ENCODE measurements at places on chromosomes 3 and 15. TPM values are rescaled to one million over a fixed set of nuclear protein-coding genes. Genes with fewer than 3 reads are reported as not detected.

KNL1 gene
- 1.3 TPM for total RNA-seq

CCR4 gene
- total RNA-seq: 0.30 TPM

ROBO2 gene
- total RNA-seq: 4.4 TPM

DNA sequence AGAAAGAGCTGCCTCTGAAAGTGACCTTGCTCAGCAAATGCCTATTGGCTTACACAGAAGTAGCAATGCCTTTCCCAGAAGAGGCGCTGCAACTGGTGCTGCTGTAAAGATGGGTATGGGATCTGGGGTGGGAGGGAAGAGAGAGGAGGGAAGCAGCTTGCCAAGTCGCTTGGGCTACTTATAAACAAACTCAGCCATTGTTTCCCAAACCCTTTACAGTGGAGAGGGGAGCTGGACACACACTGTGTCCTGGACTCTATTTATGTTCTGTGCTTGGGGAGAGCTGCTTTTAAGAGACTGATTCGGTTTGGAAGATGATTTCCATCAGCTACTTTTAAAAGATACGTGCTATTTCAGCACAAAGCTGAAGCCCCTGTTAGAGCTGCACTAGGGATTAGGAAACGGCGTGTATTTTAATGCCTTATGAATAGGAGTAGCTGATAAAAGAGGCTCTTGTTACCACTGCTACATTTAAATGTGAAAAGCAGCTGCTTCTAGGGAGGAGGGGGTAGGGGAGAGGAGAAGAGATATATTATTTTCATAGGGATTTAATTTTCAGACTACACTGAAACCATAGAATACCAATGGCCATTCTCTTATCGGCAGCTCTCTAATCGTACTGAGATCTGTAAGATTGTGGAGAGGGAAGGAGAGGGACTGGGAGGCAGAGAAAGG lies 440.6 kb downstream of the MCTP2 start:
- H3K36me3 ChIP-seq: no peaks in the 10 kb centered on the region
- no peaks in the 10 kb centered on the region for H3K27me3 ChIP-seq
- H3K4me1 ChIP-seq: peaks cover 26% of the 10 kb centered on the region
- H3K27ac ChIP-seq: peak overlapping the region; percentile 84

DNA sequence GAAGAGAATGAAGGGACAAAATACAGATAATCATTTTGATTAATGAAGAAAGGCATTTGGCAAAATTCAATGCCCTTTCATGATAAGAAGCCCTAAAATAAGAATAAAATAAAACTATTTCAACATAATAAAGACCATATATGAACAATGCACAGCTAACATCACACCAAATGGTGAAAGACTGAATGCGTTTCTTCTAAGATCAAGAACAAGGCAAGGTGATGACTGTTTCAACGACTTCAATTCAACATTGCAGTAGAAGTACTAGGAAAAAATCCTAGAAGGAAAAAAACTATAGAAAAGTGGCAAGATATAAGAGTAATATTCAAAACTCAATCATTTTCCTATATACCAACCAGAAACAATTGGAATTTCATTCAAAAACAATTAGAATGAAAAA lies 280.1 kb upstream of the GRM7 start:
- no peaks in the 10 kb centered on the region for H3K4me1 ChIP-seq
- H3K36me3 ChIP-seq: no peaks in the 10 kb centered on the region

DNA sequence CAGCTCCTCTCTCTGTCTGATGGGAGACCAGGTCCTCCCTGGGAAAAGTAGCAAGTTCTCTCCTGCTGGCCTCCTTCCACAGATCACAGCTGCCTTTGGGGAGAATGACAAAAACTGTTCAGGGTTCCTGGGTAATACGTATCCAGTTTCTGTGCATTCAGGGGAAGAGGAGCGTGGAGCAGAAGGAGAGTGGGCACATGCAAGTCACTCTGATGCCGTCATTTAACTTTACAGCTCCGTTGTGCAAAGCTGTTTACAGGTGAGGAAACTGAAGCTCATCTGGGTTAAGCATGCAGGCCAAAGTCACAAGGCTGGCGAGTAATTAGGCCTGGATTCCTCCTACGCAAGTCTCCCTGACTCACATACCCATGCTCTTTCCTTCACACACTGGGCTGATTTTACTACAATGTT lies 7.5 kb upstream of the TM4SF1 start:
- H3K4me3 ChIP-seq: no peak overlapping the region
- H3K27ac ChIP-seq: peak overlapping the region; percentile 71
- no peaks in the 10 kb centered on the region for H3K27me3 ChIP-seq
- no peaks in the 10 kb centered on the region for H3K36me3 ChIP-seq
- peaks cover 23% of the 10 kb centered on the region for H3K4me1 ChIP-seq
- no peak for DNase-seq

DNA sequence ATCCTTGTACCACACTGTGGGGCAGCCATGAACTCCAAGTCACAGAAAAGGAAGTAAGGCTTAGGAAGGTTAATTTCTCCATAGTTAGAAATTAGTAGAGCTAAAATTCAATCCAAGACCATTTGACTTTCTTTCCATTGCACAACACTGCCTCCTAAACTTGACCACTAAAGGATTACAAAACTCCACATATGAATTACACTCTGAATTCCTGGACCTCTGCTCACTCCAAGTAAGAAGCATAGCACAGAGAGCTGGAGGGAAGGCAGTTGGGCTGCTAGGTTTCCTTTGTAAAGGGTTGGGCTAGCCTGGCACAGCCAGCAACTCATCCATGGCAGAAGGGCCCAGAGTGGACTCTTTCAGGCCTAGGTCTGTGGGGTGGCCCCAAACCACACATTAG lies 134.4 kb downstream of the MYLK start:
- DNase-seq: no peak
- H3K27ac ChIP-seq: no peak overlapping the region
- no peaks in the 10 kb centered on the region for H3K36me3 ChIP-seq
- H3K27me3 ChIP-seq: no peaks in the 10 kb centered on the region
- no peaks in the 10 kb centered on the region for H3K4me1 ChIP-seq

DNA sequence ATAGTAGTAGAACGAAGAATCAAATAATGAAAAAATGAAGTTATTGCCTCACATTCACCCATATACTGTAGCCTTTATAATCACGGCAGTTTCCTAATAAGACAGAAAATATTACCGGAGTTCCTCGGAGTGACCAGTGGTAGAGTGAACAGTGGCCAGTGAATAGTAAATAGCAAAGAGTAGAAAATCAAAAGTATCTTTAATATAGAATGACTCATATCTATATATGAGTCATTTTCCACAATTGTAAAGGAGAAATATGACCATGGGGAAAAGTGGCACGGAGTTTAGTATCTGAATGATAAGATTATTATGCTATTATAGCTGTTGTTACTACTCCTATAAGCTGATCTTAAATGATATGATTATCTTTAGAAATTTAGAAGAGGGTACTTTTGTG lies 38.5 kb downstream of the ZBTB20 start:
- H3K27ac ChIP-seq: no peak overlapping the region
- no peak for DNase-seq

DNA sequence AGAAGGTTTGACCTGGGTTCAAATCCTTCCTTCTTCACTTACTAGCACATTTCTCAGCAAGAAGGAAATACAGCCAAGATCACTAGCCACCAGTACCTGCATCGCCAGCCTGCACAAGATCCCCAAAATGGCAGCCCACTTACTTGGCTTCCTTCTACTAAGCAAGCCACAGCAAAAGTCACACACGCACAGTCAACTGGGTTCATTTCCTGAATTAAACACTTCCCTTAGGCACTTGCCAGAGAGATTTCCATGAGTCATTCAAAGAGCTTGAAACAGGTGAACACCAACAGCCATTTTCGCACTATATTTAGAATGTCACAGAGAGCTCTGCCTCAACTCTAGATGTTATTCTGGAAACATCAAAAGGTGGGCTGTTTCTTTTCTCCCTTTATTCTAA lies 42.6 kb downstream of the MGLL start:
- H3K27ac ChIP-seq: no peak overlapping the region
- H3K4me3 ChIP-seq: no peak overlapping the region
- H3K36me3 ChIP-seq: no peaks in the 10 kb centered on the region
- peaks cover 24% of the 10 kb centered on the region for H3K4me1 ChIP-seq
- DNase-seq: no peak

- DNase-seq: no peak
- no peaks in the 10 kb centered on the region for H3K27me3 ChIP-seq
- peak overlapping the region; percentile 91 for H3K27ac ChIP-seq
- peak overlapping the region; percentile 64 for H3K4me3 ChIP-seq
- peaks cover 43% of the 10 kb centered on the region for H3K4me1 ChIP-seq
- no peaks in the 10 kb centered on the region for H3K36me3 ChIP-seq
Observed at GRCh38 chr3:195441992-195442572, 738 bp downstream of the ACAP2 start.

DNA sequence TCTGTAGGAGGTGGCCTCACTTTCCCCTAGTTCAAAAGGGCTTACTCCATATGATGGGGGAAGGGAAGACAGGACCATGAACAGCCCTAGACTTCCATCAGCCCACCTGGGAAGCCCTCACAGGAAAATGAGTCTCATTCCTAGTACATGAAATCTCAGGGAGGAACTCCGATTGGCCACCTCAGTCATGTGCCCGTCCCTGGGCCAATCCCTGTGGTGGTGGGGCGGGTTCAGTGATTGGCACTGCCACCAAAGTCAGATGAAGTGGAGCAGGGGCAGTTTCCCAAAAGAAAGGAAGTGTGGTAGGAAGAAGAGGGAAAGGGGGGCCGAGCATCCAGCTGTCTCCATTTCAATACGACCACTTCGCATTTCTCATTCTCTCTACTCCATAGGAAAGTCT lies 25.9 kb upstream of the GP9 start:
- no peak overlapping the region for H3K4me3 ChIP-seq
- H3K27me3 ChIP-seq: peaks cover 15% of the 10 kb centered on the region
- no peak for DNase-seq
- H3K27ac ChIP-seq: no peak overlapping the region
